Foreskin keratinocyte (primary cell): ENCODE measurements at places on chromosomes 16 and 17. TPM values are rescaled to one million over a fixed set of nuclear protein-coding genes. Genes with fewer than 3 reads are reported as not detected.

DNA sequence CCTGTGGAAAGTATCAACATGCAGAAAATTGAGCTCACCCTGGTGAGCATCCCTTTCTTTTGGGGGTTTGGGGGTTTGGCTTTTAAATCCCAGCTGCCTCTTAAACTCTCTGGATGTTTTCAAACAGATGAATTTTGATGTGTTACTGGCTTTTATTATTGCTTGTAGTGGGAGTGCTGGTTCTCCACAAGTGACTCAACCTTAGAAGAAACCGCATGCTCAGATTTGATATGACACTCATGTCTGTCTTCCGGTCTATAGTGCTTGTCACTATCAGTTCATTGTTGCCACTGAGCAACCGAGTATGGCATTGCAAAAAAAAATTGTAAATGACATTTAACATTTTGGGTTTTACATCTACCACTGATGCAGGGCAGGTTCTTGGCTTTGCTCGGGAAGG is 104.5 kb downstream of the HS3ST4 start:
- DNase-seq: no peak

GRCh38 chr16:50863644-50864144 is 121.8 kb downstream of the CYLD start:
- no peak for DNase-seq

DNA sequence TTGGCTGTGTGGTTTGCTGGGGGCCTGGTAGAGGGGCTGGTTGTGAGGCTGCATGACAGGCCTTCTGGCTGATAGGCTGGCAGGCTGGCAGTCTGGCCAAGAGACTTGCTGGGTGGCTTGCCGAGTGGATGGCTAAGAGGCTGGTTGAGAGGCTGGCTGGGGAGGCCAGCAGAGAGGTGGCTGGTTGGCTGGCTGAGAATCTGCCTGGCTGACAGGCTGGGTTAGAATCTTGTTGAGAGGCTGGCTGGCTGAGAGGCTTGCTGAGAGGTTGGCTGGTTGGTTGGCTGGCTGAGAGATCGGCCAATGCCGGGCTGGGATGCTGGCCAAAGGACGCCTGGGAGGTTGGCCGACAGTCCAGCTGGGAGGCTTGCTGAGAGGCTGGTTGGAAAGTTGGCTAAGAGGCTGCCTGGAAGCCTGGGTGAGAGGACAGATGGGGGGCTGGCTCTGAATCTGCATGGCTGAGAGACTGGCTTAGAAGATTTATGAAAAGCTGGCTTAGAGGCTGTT is 35.9 kb upstream of the ACSM2B start:
- no peak for DNase-seq

DNA sequence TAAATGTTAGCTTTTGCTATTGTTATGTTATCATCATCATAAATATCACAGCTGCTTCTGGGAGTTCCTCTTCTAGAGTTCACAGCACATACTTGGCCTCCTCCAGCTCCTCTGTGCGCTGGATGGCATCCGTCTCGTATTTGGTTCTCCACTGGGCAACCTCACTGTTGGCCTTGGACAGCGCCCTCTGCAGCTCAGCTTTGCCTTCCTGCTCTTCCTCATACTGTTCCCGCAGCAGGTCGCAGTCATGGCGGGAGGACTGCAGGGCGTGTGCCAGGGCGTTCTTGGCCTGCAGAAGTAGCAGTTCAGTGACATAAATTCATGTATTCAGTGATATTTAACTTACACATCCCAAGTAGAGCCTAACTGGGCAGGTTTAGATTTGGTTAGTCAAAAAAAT is 23.4 kb downstream of the MYH8 start:
- no peak for DNase-seq

DNA sequence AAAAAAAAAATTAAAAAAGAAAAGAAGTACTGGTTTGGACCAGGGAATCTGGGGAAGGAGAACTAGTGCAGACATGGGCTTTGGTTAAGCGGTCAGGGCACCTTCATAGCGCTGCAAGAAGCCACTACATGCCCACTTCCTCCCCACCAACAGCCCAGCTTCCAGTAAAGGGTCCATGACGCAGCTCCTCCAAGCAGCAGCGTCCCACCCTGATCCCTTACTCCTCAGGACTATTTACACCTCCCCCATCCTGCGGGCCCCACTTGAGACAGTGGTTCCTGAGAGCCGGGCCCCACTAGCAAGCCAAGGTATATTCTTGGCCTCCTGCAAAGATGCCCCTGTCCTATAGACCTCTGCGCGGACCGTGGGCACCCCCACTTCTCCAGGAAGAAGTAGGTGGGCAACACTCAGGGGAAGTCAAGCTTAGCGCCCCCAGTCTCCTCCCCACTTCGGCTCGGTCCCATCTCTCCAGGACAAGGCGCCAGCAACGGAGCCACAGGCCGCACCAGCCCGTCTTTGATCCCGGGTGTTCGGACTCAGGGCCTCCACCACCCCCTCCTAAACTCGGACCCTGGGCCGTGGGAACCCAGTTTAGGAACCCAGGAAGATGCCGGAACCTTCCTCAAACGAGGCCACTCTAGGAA is 913 bp upstream of the PRR14 start:
- DNase-seq: no peak

DNA sequence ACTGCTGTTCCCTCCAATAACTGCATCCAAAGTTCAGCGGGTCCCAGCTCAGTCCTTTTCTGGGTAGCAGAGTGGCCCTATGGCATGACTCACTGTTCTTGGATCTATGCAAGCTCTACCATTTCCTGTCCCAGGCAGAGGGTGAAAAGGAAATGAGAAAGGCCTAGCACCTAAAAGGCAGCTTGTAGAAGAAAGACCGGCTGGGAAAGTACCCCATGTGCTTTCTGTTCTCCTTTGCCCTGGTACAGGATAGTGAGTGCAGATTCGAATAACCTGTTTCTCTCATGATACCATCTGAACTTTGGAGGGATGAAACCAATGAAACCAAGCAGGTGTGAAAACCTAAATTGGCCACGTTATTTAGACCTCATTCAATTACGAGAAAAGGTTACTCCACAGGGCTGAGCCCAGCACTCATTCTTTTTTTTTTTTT is 12.7 kb upstream of the HASPIN start:
- peak; percentile 38 for DNase-seq

The ERI2 gene
- 22.5 and 27.0 TPM in 2 replicates for total RNA-seq

The NPIPA5 gene
- 8.0 and 10.9 TPM in 2 replicates for total RNA-seq

The HSD17B2 gene
- total RNA-seq: 1.3 and 1.6 TPM in 2 replicates
